Mammary epithelial cell (primary cell): ENCODE measurements at places on chromosomes 2 and 18.

DNA sequence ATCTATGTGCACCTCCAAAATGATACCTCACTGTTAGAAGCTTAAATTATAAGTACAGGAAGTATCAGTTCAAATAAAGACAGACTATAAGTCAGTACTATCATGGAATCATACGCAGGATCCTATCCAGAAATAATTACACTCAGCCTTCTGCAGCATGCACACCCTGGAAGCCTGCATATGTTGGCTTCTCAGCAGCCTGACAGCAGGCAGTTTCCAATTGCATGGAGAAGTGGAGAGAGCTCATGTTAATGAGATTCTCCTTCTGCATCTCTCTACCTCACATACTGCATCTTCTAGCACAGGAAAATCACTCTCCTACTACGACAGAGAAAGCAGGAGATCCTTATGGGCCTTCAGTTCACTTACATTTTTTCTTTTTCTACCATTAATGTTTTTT lies 20.5 kb downstream of the NR4A2 start:
- DNase-seq = no peak

- no peak for DNase-seq
Measured at GRCh38 chr2:105788670-105789290, 44.1 kb downstream of the NCK2 start.

DNA sequence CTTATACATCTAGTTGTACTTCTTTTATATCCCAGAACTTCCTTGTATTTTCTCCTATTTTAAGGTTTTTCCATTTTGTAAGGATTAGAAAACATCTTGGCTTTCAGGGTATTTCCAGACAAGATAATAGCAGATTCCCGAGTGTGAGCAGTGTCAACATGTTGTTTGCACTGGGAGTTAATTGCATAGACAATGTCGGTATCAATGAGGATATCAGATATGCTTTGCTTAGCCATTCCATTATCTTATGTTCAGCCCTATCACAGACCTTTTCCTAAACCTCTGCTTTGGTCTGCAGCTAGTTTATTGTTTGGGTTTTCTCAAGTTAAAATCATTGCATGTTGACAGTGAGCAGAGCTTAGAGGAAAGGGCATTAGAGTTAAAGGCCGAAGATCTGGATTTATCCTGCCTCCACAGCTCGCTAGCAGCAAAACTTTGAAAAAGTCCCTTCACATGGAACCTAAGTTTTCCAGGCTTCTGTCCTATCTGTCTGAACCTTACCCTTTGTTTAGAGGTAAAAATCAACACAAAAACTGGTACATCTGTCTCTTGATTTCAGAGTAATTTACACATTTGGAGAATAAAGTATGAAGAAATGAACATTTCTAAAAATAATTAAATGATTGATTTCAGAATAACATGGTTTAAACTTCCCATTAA lies 355.4 kb downstream of the KIAA1328 start:
- DNase-seq = no peak

DNA sequence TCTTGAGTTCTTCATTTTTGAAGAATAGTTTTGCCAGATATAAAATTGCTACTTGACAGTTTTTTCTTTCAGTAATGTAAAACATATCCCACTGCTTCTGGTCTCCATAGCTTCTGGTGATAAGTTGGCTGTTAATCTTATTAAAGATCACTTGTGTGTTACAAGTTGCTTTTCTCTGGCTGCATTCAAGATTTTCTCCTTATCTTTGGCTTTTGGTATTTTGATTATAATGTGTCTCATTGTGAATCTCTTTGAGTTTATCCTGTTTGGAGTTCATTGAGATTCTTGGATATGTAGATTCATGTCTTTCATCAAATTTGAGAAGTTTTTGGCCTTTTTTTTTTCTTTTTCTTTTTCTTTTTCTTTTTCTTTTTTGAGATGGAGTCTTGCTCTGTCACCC lies 20.2 kb upstream of the ADNP2 start:
- DNase-seq = no peak

DNA sequence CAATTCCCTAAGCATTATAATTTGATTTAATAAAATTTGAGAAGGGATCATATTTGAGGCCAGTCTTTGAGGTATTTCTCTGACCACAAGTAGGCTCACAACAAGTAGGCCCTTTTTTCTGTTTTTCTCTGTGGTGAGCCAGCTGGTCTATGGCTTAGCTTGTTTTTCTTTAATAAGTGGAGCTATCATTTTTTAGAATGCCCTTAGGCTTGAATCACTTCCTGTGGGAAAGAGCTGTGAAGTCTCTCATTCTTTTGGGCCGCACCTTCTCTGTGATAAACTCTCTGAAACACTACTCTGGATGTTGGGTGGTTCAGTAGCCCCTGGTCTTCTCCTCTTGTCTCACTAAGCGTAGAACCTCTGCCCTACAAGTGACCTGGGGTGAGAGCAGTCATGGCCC lies 235.9 kb downstream of the SUCLG1 start:
- peak; percentile 87 for DNase-seq

GRCh38 chr2:224025874-224026273 lies 13.2 kb downstream of the SERPINE2 start:
- no peak for DNase-seq

GRCh38 chr2:44952143-44952805 lies 10.8 kb downstream of the SIX3 start:
- DNase-seq = peak; percentile 41

- DNase-seq = no peak
Measured at GRCh38 chr2:237259201-237259600, 154.8 kb downstream of the COL6A3 start.

- peak; percentile 78 for DNase-seq
Measured at GRCh38 chr2:19140463-19141208, 217.8 kb downstream of the OSR1 start.

GRCh38 chr2:118375907-118376485 lies 287.7 kb downstream of the INSIG2 start:
- no peak for DNase-seq

GRCh38 chr18:45085916-45086624 lies 405.4 kb downstream of the SETBP1 start:
- peak; percentile 26 for DNase-seq

DNA sequence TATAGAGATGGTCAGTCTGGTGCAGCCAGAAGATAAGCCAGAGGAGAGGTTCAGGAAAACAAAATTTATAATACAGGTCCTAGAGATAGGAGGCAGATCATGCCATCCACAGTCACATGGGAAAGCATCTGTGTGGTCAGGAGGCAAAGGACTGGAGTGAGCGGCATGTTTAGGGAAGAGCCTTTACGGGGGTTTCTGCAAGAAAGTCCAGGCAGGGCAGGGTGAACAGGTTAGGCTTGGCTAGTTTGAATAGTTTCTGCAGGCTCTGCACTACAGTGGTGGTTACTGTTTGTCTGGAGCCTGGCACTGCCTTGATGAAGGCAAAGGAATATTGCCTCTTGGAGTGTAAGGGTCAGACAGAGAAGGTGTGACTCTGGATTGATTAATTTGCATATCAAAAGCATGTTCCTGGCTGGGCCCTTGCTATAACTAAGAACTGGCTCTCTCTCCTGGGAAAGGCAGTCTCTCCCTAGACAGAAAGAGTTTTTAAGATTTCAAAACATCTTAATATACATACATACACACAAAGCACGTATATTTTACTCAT lies 1034.7 kb upstream of the CHAC2 start:
- DNase-seq = no peak

GRCh38 chr18:60471652-60472051 lies 99.1 kb upstream of the MC4R start:
- DNase-seq = no peak

DNA sequence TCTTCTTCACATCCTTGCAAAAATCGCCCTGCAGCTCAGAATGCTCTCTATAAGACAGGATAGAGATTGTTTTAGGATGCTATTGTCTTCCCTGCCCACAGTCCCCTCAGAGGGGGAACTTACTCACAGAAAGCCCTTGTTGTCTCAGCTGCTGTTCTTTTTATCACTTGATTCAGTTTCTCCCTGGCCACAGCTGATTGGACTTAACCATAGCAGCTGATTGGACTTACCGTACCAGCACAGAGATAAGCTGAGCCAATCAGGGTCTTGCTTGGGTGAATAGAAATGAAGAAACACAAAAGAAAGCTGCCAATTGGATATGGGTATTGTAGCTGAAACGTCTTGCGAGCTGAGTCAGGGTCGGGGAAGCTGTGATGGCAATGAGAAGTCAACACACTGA lies 194.2 kb upstream of the MEX3C start:
- DNase-seq = peak; percentile 36

DNA sequence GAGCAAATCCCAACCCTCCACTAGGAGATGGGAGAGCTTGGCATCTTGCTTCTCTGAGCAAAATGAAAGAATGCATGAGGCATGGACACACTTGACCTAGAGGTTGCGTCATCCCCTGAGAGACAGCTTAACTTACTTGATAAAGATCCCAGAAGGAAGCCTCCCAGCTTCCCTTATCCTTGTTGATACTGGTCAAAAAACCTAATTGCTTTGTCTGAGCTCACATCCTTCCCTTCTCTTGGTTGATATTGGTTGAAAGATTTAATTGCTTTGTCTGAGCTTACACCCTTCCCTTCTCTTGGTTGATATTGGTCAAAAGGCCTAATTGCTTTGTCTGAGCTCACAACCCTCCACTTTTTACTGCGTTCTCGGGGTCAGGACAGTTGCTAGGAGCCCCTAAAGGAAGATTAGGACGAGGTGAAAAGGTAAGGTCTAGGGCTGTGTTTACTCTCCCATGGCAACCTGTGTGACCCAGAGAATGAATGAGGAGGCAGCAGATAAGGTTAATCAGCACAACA lies 12.2 kb upstream of the BOD1L2 start:
- DNase-seq = no peak

DNA sequence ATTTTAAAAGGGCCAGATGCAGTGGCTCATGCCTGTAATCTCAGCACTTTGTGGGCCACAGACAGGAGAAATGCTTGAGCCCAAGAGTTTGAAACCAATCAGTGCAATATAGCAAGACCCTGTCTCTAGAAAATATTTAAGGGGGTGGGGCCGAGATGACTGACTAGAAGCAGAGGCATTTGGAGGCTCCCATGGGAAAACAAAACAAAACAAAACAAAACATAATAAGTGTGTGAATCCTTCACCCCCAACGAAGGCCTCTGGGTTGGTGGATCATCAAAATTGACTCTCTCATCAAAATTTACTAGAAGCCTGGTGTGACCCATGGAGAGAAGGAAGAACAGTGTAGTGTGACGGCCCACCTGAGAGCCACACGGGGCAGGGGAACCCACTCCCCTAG lies 560.9 kb downstream of the LRP1B start:
- DNase-seq = no peak

GRCh38 chr2:45006942-45007287 lies 2.3 kb downstream of the SIX2 start:
- no peak for DNase-seq

- no peak for DNase-seq
Measured at GRCh38 chr2:109458512-109458911, 155.3 kb downstream of the SEPTIN10 start.

DNA sequence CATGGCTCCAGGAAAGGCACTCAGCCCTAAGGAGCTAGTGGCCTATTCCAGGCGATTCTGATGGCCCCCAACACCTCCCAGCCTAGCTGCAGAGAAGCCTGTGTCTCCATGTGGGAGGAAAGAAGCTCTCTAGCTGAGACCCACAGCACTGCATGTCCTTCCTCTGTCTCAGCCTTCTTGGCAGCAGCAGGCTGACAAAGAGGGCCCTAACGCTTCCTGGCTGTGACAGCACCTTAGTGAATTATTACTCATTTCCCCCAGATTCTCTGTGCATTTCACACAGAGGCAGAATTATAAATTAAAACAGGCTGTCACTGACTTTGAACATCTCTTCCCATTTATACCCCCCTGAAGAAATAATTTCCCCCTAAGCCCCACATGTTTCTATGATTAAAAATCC lies 206.8 kb downstream of the CLIP4 start:
- DNase-seq = no peak

DNA sequence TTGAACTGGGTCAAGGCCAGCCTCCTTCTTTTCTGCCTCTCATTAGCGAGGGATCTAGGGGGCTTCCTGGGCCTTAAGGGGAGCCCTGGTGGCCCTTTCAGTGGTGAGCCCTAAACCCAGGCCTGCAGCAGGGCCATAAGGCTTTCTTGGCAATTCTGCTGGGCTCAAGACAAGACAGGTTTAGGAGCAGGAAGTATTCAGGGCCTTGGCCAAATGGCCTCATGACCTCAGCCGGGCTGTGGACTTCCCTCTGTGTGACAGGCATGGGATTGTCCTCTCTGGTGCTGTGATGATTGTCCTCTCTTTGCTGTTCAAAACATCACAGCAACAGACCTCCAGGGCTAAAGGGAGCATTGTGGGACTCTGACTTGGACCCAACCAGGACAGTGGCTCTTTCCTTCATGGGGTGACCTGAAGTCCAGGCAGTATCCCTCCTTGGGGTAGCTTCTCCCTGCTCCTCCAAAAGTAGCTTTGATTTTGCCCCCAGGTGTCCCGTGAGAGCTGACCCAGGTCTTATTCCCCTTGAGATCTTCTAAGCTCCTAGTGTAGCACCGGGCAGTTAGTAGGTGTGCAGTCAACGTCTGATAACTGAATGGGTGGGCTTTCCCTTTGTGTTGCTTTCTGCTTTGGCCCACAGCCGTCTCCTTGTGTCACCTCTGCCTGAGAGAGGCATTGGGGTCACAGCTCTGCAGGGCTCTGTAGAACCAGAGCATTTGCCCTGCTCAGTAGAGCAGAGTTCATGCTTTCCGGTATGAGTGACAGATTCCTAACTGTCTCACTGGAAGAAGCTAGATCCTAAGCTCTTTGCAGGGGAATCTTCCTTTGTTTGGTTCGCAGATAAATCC lies 14.7 kb downstream of the FOSL2 start:
- DNase-seq = no peak

DNA sequence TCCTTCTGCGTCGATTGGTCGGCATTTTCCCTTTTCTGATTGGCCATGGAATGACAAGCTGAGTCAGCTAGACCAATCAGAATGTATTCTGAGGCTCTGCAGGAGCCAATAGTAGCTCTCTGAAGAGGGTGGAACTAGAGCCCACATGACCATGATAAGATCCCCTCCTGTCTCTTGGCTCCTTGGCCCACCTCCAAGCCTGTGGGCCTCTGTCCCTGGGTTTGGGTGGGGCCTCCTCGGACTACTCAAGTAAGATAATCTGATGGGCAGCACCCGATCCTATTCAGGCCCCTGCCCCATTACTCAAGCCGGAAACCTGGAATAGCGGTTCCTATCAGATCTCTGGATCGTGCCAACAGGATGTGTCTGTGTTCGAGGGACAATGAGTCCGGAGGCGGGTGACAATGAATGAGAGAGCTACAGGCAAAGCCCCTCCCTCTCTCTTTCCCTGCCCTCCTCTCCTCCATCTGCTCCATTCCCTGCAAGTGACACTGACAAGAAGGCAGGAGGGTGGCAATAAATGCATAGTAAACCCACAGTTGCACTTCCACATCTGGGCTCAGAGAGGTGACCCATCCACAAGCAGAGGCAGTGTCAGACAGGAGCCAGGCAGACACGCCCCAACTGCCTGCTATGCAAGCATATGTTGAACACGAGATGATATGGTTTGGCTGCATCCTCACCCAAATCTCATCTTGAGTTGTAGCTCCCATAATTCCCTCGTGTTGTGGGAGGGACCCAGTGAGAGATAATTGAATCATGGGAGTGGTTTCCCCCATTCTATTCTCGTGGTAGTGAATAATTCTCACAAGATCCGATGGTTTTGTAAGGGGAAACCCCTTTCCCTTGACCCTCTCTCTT lies 114.7 kb downstream of the TNS1 start:
- no peak for DNase-seq
